ENCODE measurements at places on chromosomes 5 and 9. TPM values are rescaled to one million over a fixed set of nuclear protein-coding genes. Genes with fewer than 3 reads are reported as not detected.

GRCh38 chr5:107639990-107640389 lies 30.7 kb downstream of the EFNA5 start:
- H3K36me3 ChIP-seq, result no peaks in the 10 kb centered on the region
- DNase-seq, result no peak
- H3K4me1 ChIP-seq, result no peaks in the 10 kb centered on the region
- no peaks in the 10 kb centered on the region for H3K27me3 ChIP-seq
- H3K4me3 ChIP-seq, result no peak overlapping the region

GRCh38 chr5:136060963-136061362 lies 32.2 kb downstream of the TGFBI start:
- H3K4me1 ChIP-seq, result no peaks in the 10 kb centered on the region
- DNase-seq, result no peak
- H3K4me3 ChIP-seq, result no peak overlapping the region
- peaks cover 49% of the 10 kb centered on the region for H3K27me3 ChIP-seq
- H3K27ac ChIP-seq, result no peak overlapping the region
- no peaks in the 10 kb centered on the region for H3K36me3 ChIP-seq

GRCh38 chr5:167284222-167284890 lies 1007.1 kb upstream of the WWC1 start:
- no peak overlapping the region for H3K27ac ChIP-seq
- no peak for DNase-seq
- no peaks in the 10 kb centered on the region for H3K4me1 ChIP-seq
- H3K36me3 ChIP-seq, result no peaks in the 10 kb centered on the region
- H3K27me3 ChIP-seq, result no peaks in the 10 kb centered on the region

DNA sequence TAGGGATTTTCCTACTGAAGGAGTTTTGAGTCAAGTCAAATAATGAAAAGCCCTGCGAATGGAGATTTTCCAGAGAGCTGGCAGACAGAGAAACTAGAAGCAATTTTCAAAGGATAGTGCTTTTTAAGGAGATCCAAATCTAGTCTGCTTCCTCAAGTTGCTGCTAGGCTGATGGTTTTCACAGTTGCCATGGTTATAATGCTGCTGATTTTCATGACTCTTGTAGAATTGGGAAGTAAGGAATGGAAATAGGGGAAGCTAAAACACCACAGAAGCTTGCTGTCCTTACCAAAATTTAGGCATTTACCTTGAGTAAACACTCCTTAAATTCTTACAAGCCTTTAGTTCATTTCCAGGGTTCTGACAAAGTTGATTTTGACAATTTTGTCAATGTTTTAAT lies 30.1 kb upstream of the HAPLN1 start:
- no peak for DNase-seq
- no peak overlapping the region for H3K4me3 ChIP-seq
- H3K27ac ChIP-seq, result no peak overlapping the region
- no peaks in the 10 kb centered on the region for H3K36me3 ChIP-seq

Gene SKP2
- total RNA-seq, result 88.6 TPM

Gene MPDZ
- total RNA-seq, result 6.1 TPM
